ENCODE measurements at places on chromosomes 7 and 10.

GRCh38 chr7:77388055-77388641, 28.0 kb downstream of the GSAP start:
- peak; percentile 73 for DNase-seq

GRCh38 chr7:23467806-23468525, 2.3 kb downstream of the IGF2BP3 start:
- DNase-seq = peak; percentile 41

DNA sequence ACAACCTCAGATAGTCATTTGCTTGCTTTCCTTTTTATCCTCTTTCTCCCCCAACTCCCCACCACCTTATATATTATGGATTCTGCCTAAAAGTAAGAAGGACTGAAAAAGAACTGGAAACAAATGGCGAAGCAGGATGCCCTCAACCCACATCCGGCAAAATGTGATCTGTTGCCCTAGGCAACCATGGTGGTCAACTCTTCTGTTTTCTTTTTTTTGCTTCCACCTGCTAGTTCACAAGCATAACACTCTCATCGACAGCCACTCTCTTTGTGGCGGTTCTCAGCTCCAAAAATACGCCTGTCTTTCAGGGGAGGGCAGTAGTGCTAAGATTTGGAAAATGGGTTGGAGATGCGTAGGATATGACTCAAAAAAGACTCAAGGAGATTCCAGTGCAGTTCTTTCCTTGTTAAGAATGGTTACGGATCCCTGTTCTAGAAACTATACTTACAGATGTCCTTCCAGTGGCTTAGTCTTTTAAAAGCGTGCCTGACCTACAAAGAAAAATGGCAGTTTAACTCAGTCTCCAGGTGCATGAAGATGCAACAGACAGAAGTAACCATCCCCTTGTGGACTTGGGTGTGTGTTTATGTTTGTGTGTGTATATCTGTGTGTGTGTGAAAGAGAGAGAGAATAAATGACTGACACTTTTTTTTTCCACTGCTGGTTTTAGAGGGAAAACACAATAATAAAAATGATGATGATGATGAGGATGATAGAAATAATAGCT, 10.7 kb downstream of the APBB1IP start:
- DNase-seq = no peak

DNA sequence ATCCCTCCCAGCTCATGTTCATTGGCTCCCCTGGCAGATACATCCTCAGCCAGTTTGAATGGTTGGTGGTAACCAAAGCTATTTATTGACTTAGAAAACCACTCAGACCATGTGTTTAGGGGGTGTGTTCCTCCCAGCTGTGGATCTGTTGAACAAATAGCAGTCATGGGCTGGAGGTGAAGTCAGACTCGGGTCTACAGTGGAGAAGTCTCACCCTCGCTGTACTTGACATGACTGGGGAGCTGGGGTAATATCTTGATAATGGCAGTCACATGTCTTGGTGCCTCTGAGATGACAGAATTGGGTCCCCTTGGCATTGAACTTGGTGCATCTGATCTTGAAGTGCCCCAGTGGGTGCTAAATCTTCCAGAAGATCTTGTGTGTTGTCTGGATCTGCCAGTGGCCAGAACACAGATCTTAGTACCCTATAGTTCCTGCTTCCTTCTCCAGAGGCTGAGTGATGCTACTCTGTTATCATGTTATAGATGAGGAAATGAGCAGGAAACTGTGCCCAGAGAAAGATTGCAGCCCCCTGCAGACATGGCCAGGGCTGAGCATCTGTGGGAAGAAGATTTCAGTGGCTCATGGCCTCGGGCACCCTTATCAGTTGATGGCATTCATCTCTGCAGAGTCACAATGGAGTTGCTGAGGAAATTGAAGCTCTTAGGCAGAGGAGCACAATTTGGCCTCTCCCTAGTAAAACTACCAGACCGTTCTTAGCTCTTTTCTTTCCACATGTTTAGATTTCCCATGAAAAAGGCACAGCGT, 50.4 kb downstream of the ADRA2A start:
- peak; percentile 79 for DNase-seq

GRCh38 chr7:101308245-101309085, 13.1 kb downstream of the IFT22 start:
- peak; percentile 91 for DNase-seq

GRCh38 chr7:54823776-54824175, 64.8 kb upstream of the SEC61G start:
- no peak for DNase-seq

- DNase-seq = peak; percentile 76
Observed at GRCh38 chr10:66931340-66931948, 5.6 kb downstream of the LRRTM3 start.

- DNase-seq = no peak
Observed at GRCh38 chr10:124693801-124694416, 50.3 kb downstream of the FAM53B start.

- peak; percentile 61 for DNase-seq
Observed at GRCh38 chr7:8817448-8818036, 384.1 kb downstream of the NXPH1 start.

GRCh38 chr10:124325633-124325914, 93.1 kb downstream of the OAT start:
- DNase-seq = no peak

- DNase-seq = peak; percentile 67
Observed at GRCh38 chr7:116802746-116803152, 59.6 kb upstream of the CAPZA2 start.

GRCh38 chr7:142720986-142721385, 28.3 kb upstream of the PRSS1 start:
- DNase-seq = no peak

- DNase-seq = peak; percentile 68
Observed at GRCh38 chr10:100184840-100185239, 989 bp downstream of the ERLIN1 start.

DNA sequence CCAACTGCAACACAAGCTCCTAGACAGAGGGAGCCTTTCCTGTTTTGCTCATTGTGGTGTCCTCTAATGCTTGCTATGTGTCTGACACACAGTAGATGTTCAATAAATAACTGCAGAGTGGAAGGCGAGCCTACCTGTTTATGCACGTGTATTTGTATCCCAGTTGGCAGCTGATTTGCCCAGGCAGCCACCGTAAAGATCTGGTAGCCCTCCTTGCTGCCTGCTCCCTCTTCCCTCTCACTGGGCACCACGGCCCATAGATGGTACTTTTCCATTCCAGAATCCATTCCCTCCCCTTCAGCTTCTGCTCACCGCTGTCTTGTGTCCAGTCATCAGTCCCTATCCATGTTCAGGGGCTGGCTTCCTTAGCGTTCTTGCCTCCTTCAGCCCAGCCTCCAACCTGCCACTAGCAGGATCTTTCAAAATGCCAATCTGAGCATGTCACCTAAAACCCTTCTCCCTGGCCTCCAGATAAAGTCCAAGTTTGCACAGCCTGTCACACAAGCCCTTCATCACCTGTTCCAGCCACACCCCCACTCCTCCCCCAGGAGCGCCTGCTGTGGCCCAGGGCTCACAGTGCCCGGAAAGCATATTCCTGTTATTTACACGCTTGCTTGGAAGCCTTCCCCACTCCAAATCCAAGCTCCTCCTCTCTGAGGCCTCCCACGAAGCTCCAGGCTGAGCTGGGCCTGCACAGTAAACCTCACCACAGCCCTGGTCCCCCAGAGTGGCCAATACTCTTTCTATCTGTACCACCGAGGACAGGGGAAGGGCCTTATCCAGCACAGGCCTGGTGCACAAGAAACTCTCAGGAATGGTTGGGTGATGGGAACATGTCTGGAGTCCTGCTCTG, 21.0 kb downstream of the ZCCHC24 start:
- no peak for DNase-seq

GRCh38 chr10:61821153-61821552, 80.3 kb upstream of the ARID5B start:
- no peak for DNase-seq

- no peak for DNase-seq
Observed at GRCh38 chr7:140684066-140684950, 11.6 kb downstream of the ADCK2 start.

- DNase-seq = no peak
Observed at GRCh38 chr10:96639899-96640298, 53.1 kb upstream of the TM9SF3 start.

DNA sequence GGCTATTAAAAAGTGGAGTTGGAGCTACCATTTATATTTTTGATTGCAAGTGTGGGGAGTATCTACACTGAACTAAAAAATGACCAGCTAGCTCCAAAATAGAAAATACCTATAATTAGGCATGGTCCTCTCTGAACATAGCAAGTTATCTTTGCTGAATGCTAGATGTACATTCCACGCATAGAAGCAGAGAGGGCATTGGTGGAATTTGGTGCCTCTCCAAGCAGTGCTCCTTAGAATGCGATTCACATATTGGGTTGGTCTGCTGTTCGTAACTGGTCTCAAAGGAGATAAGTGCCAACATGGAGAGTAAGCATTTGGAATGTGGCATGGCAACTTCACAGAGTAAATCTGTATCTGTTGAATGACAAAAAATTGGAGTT, 196.2 kb downstream of the PTN start:
- no peak for DNase-seq

GRCh38 chr7:134882481-134882880, 103.0 kb downstream of the CALD1 start:
- no peak for DNase-seq

DNA sequence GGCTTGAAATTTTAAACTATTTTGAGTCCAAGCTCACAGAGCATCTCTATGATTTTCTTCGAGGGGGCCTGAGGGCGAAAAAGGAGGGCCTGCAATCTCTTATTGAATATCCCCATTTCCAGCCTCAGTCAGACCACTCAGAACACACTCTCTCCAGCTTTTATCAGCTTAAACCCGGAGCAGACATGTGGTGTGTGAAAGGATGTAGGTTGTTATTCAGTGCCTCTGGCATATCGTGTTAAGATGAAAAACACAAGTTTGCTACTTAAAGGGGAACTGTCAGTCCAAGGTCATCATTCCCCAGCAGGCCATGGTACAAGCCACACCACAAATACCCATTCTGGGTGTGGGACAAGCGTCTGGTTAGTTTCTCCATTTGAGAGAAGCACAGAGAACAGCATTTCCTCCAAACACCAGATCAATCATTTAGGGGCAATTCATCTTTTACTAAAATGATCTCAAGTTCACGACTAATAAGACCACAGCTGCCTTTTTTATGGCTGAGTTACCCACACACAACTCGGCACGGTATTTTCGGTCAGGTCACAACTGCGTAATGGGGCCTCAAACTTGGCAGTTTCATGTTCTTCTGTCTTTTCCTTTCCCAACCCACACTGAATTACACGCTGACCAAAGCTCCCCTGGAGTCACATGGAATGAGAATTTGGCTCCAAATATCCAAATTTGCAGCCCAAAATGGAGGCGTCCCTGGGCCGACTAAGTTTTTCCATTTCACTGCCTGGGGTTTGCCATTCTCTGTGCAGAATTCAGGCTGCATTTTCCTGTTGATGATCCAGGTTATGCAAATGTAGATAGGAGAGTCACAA, 188.4 kb downstream of the SEM1 start:
- DNase-seq = no peak

- peak; percentile 11 for DNase-seq
Observed at GRCh38 chr7:4683043-4683883, 1.2 kb downstream of the FOXK1 start.

DNA sequence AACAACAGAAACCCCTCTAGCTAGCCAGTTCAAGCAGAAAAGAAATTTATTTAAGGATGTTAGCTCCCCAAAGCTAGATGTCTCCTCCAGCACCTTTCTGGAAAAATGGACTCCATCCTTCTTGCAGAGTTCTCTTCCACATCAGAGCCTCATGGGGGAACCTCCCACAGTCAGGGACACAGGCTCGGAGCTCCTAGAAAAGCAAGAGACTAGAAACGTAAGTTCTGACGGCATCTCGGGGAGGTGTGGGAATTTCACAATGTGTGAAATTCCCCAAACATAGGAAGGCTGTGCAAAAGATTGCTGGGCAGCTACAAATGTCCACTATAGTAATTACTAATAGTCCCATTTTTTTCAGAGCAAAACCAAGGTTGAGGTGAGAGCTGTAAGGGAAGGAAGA, 184.8 kb downstream of the EVX1 start:
- DNase-seq = no peak

DNA sequence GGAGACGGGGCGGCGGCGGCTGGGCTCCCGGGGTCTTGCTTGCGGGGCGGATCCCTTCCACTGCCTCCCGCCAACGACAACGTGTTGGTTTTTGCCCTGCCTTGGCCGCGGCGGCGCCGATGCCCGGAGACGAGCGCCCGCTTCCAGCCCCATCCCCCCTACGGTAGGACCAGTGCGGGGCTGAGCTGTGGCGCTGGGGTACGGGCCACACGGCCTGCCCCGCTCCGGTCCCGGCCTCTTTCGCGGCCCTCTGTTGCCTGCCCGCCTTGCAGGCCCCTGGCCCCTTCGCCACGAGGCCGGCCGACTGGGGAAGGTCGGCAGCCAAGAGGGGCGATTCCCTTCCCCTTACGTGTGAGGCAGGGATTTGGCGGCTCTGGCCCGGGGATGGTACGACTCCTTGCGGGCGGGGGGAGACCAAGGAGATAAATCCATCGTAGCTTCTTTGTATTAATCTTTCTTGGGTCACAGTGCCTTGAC, 488 bp downstream of the EIF4H start:
- peak; percentile 71 for DNase-seq

- peak; percentile 22 for DNase-seq
Observed at GRCh38 chr7:150435390-150436073, 14.9 kb upstream of the GIMAP8 start.

- no peak for DNase-seq
Observed at GRCh38 chr10:103280506-103280905, 3.6 kb downstream of the INA start.

- DNase-seq = no peak
Observed at GRCh38 chr7:128030263-128030653, 979 bp downstream of the LRRC4 start.

GRCh38 chr10:106682175-106682574, 482.3 kb downstream of the SORCS1 start:
- peak; percentile 66 for DNase-seq

- DNase-seq = no peak
Observed at GRCh38 chr7:140179339-140179738, 2.6 kb upstream of the KDM7A start.

DNA sequence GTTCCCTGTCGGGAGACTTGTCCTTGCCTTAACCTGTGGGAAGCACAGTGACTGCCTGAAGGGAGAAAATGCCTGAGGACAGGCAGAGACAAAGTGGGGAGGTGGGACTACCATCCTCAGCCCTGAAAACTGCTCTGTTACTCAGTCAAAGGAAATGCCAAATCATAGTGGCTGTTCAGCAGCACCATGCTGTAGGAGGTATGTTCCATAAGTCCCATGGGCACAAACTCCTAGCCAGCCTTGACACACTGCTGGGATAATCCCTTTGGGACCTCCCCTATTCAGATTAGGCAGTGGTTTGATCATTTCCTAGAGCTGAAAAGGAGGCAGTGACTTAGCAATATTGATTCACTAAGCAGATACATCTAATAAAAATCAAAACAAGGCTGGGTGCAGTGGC, 80.1 kb downstream of the MCU start:
- no peak for DNase-seq

DNA sequence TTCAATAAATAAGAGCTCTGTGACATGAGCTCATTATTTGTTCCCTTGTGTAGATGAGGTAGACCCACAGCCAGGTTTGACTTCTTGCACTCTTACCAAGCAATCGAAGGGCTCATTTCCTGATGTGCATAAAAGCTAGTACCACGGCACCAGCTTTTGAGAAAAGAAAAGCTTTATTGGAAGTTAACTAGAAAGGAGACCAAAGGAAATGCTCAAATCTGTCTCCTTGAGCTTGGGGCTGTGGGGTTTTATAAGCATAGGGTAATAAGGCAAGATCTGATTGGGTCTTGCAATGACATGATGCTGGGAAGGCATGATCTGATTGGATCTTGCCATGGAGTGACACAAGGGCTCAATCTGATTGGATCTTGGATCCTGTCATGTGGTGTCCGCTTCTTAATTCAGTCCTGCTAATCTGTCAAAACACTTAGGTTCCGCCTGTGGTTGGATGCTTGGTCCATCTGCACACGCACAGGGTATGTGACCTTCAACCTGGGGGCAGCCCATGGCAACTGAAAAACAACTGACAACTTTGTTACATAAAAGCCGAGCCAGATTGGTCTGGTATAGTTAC, 47.8 kb upstream of the FRMD4A start:
- DNase-seq = no peak

Data from OCI-M1 (cell line).